ENCODE measurements at places on chromosomes 6 and 20. TPM values are rescaled to one million over a fixed set of nuclear protein-coding genes. Genes with fewer than 3 reads are reported as not detected.

Gene SLC12A5
- total RNA-seq = 3.6 TPM

DNA sequence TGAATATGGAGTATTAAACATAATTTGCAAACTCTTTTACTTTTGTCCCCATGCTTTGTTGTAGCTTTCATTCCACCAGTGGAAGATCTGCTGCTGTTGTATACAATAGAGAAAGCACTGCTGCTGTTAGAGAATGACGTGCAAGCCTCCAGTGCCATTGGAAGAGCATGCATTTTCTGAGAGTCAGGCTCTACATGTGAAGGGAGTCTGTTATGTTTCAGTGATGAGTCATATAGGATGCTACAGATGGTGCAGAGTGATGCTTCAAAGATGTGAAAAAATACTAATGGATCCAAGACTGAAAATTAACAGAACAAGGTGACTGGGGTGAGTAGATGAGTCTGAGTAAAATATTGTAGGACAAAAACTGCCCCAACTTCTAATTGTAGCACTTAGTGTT is 22.4 kb upstream of the BACH2 start:
- no peak for DNase-seq

- no peak for DNase-seq
These were observed 167.9 kb upstream of the SYNCRIP start for GRCh38 chr6:85810558-85810957.

DNA sequence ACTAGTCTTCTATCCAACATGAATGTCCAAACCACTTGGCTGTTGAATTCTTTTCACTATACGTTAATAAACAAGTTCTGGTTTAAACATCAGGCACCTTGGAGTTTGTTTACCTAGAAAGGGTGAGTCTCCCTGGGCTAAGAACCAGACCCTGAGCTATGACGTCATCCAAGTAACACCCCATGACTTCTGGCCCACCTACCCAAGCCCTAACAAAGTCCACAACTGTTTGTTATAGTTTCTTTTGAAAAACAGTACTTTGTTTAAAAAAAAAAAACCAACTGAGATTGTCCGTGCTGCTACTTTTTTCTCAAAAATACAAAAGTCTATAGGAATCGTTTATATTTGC is 146.9 kb upstream of the BEND6 start:
- DNase-seq = no peak

GRCh38 chr6:157637941-157638662 is 184.9 kb upstream of the SNX9 start:
- DNase-seq = no peak

Data from prostate gland (tissue), 2 donors.